ENCODE measurements at places on chromosomes 5 and 9.

DNA sequence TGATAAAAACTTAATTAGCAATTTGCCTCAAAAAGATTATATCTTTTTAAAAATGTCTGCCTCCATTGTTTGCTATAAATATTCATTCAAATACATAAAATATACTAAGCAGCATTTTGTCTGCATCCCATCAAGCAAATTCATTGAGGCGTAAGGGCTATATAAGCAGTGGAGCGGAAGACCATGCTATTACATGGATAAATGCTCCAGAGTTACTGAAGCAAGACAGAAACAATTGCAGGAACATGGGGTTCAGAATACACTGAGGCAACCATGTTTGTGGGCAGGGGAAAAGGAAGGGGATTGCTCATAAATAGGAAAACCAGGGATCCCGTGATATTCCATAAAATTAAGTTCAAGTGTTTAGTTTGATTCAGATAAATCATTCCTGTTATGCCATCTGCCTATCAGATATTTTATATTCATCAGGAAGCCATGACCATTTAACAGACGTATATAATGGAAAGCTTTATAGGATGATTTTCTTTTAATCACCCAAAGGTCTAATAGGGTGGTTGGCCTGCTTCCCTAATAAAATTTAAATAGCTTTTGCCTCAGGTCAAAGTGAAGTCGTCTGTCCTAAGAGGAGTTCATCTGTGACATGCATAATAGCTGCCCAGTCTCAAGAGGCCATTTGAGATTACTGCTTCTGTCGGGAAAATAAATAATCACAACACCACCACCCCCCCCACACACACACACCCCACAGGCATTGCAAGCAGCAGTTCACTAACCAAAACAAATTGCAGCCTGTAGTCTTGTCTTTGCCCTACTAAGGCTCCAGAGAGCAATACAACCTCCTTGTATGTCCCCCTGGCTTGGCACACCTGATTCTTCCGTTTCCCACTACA lies 105.2 kb downstream of the RASEF start:
- no peak for DNase-seq

- no peak for DNase-seq
Measured at GRCh38 chr5:116757326-116757725, 182.7 kb upstream of the SEMA6A start.

- DNase-seq = peak; percentile 2
Measured at GRCh38 chr5:91329283-91329682, 53.8 kb downstream of the ARRDC3 start.

DNA sequence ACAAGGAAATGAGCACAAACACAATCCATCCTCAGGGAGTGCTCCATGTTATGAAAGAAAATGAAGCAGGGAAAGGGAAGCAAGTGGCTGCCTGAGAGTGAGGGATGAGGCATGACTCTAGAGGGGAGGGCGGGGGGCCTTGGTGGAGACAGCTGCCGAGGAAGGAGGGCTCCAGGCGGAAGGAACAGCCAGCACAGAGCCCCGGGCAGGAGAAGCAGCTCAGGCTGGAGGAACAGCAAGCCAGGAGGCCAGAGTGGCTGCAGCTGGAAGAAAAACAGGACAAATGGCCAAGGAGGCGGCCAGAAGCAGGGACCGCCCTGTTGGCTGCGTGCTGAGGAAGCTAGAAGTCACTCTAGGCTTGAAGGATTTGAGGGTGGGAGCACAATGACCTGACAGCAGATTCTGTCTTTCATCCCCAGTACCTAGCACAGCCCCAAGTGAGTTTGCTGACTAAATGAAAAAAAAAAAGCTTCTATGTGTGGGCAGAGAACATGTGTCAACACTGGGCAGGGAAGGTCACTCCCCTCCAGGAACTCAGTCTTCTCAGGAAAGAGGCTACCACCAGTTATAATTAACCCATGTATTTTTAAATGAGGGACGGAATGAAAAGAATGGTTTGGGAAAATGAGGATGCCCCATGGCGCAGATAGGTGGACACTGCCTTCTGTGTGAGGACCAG lies 142.8 kb downstream of the DCP2 start:
- DNase-seq = no peak

- no peak for DNase-seq
Measured at GRCh38 chr9:23887781-23888180, 61.7 kb upstream of the ELAVL2 start.

GRCh38 chr5:38447786-38448185 lies 108.7 kb downstream of the LIFR start:
- DNase-seq = no peak

- DNase-seq = no peak
Measured at GRCh38 chr5:113227798-113228197, 207.0 kb downstream of the TSSK1B start.
